ENCODE measurements at places on chromosomes 11 and 22.
A peak's percentile ranks its signal among the peaks of the same experiment; 100 is the strongest.

DNA sequence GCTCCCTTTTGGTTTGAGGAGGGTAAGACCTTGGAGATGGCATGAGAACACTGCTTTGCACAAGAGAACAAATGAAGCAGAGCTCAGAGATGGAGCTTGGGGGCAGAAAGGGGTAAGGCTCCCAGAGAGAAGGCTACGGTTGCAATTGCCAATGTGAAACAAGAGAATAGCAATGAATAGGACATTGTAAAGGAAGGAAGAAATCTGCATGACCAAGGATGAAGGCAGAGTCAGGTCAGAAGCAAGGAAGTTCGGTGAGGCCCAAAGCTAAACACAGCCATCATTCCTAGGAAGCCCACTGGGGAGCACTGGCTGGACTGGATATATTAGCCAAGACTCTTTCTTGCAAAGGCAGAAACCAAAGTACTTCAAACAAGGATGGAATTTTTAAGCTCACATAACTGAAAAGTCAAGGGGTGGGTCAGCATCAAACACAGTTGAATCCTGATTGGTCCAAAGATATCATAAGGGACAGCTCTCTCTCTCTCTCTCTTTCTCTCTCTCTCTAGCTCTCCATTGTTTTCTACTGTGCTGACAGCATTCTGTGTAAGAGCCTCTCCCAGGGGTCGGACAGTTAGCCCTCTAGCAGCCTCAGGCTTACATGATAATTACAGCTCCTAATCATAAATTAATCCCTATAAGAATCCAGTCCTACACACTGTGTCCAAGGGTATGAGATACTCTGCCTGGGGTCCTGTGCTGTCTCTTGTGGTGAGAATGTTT lies 484.3 kb downstream of the SOX6 start:
- no peak for DNase-seq

DNA sequence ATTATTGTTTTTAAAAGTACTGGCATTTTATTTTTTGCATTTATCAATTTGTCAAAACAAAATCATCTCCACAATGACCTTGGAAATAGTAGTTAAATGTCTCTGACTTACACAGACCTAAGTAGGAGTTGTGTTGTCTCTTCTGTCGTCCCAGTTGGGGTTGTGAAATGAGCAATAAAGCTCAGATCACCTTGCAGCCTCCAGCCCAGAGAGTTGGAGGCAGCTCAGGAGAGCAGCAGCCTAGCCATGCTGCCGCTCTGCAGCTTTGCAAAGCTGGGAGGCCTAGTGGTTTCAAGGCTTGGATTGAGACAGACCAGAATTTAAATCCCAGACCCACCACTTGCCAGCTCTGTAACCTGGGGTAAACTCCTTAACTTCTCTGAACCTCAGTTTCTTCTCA lies 65.2 kb upstream of the CRYBB3 start:
- DNase-seq, result no peak

DNA sequence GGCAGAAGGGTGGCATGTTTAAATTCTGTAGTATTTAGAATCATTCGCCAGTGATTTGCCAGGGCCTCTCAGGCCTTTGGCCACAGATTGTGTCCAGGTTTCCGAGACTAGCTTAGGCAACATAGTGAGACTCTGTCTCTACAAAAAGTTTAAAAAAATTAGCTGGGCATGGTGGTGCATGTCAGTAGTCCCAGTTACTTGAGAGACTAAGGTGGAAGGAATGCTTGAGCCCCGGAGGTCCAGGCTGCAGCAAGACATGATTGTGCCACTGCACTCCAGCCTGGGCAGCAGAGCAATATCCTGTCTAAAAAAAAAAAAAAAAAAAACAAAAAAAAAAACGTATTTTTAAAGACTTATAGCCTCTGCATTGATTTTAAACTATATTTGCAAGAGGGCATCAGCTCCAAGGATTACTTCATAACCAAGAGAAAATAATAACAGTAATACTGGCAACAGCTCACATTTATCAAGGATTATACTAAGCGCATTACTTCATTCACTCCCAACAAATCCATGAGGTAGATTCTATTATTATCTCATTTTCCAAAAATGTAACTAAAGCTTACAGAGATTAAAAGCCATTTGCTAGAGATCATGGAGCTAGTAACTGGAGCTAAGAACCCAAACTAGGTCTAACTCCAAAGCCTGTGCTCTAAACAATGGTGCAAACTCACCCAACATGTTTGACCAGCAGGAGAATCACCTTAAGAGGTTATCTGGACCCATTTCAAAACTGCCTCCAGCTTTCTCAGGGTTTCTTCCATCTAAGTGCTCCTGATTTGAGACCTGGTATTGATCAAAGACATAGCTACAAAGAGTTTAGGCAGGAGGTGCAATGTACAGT lies 32.6 kb upstream of the SLC6A5 start:
- DNase-seq, result no peak

GRCh38 chr11:81104051-81104450 lies 1629.6 kb downstream of the FAM181B start:
- no peak for DNase-seq

- no peak for DNase-seq
These were observed 29.9 kb upstream of the PANX2 start for GRCh38 chr22:50140615-50141014.

DNA sequence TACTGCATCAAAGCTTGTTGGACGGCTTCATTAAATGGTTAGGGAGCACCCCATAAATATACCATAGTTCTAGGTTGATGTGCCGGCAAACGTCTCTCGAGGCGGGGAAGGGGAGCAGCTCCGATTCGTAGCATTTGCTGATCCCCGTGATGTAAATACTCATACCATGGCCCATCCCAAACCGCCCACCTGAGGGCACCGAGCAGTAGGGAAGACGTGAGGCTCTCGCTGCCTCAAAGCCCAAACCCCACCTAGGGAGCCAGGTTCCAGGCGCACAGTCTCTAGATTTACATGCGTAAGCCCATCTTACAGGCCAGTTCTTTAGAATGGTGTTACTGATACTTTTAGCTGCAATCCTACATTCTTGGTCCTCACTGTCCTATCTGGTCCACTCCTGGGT lies 124.0 kb downstream of the FEZ1 start:
- DNase-seq, result no peak

GRCh38 chr11:60763692-60764369 lies 7.2 kb downstream of the MS4A15 start:
- DNase-seq, result no peak

- DNase-seq, result no peak
These were observed 13.1 kb downstream of the OR10W1 start for GRCh38 chr11:58254936-58255335.

GRCh38 chr11:58867556-58867955 lies 23.1 kb upstream of the GLYATL2 start:
- DNase-seq, result no peak

- DNase-seq, result no peak
These were observed 12.3 kb upstream of the ASRGL1 start for GRCh38 chr11:62324731-62325556.

DNA sequence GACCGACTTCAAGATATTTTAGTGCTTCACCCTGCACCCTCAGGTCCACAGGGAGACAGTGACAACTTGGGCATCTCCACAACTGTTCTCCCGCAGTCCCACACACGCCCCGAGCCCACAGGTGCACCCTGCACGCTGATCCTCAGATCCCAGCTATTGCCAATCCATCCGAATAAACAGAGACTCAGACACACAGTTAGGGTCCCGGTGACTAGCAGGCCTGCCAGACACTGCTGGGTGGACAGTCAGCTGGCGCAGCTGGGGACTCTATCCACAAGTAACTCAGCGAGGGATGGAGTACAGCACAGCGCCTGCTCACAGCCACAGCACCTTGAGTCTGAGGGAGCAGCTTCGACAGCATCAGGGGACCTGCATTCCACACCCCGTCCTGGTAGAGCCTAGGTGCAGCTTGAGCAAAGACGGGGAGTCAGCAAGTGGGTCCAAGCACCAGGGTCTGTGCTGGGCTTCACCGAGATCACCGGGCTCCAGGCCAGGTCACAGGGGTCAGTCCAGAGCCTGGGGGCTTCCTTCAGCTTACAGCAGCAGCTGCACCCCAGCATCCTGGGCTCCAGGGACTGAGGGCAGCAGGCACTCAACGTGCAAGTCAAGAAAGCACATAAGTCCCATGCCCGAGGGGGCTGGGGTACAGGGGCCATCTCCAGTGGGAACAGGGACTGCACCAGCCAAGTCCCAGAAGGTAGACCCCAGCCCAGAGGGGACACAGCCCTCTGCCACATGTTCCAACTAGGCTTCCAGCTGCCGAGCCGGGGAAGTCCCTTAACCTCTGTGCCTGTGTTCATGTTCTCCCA lies 7.6 kb downstream of the RPL3 start:
- no peak for DNase-seq

- DNase-seq, result no peak
These were observed 55.1 kb upstream of the INCENP start for GRCh38 chr11:62068730-62069129.

DNA sequence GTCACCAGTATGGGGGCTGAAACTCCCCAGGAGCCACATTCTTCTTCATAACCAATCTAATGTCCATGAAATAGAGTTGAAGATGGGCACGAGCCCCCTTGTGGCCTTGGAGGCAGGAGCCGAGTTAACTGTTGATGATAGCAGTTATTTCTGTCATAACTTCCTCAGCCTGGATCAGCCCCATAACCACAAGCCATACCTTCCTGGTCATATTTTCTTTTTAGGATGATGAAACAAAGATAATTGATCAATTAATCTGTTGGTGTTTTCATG lies 65.0 kb upstream of the TTC12 start:
- DNase-seq, result no peak

DNA sequence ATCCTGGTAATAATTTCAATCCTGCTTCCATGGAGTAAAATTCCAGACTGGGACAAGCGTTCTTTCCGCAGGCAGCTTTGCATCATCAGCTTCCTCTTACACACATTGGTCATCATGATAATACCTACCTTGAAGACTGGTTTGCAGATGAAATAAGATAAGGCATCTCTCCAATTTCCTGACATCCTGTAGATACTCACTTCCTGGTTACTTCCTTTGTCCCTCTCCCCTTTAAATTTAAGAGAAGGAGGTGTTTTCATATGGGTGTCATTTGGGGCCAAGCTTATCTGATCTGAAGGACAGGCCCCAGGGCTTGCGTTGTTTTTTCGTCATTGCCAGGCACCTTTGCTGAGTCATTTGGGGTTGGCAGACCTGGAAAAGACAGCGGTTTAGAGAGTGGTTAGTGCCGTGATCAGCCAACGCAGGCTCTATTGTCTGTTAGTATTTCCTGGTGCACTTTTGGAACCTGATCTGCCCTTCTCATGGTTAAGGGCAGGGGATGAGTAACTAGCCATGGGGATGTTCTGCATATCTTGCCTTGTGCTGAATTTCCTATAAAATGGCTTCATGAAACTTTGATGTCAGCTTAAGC lies 24.1 kb downstream of the GRAMD1B start:
- no peak for DNase-seq

- DNase-seq, result no peak
These were observed 76.5 kb upstream of the SYT13 start for GRCh38 chr11:45362636-45363035.

GRCh38 chr11:14499178-14499559 lies 442 bp downstream of the COPB1 start:
- DNase-seq, result peak; percentile 64

GRCh38 chr11:78788533-78788932 lies 213.9 kb upstream of the NARS2 start:
- DNase-seq, result no peak

- no peak for DNase-seq
These were observed 298.4 kb upstream of the MTNR1B start for GRCh38 chr11:92671081-92671480.

DNA sequence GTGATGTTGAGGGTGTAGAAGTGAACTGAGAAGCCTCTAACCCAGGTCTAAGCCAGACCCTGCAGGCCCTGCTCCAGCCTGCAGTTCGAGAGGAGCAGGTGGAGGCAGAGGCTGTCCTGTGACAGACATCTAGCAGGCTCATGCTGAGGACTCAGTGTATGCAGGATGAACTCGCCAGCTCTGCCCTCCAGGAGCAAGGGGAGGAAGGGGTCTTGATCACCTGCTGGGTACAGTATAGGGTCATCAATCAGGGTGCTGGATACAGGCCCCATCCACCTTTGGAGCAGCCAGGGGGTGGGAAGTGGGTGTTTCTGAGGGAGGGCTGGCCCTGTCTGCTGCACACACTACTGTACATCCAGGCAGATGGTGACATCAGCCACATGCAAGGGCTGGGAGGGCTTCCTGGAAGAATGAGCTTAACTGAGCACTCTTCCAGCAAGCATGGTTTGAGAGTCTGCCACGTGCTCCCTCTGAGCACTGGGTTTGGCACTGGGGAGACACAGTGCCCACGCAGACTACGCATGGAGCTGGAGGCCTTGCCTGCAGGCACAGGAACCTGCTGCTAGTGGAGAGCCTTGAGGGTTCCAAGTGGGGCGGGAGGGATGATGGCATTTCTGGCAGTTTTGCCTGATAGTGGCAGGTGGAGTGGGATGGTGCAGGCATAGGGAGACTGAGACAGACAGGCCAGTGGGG lies 9.2 kb downstream of the MAPK8IP1 start:
- no peak for DNase-seq

DNA sequence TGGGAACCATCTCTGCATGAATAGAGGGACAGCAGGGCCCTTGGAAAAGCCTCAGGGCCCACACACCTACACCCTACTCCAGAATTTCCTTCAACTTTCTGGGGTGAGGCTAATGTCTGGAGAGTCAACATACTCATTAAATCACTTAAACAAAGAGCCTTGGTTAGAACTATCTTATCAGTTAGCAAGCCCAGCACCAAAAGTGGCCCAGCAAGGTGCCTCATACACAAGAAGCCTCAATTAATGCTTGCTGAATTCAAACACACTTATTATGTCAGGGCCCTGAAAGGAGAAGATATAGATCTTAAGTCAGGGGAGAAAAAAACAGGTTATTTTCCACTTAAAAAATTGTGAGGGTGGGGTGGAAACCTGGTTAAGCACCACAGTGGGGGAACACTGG lies 61.4 kb downstream of the C11orf58 start:
- DNase-seq, result no peak

- DNase-seq, result no peak
These were observed 167.4 kb downstream of the BRD1 start for GRCh38 chr22:49660321-49660720.

DNA sequence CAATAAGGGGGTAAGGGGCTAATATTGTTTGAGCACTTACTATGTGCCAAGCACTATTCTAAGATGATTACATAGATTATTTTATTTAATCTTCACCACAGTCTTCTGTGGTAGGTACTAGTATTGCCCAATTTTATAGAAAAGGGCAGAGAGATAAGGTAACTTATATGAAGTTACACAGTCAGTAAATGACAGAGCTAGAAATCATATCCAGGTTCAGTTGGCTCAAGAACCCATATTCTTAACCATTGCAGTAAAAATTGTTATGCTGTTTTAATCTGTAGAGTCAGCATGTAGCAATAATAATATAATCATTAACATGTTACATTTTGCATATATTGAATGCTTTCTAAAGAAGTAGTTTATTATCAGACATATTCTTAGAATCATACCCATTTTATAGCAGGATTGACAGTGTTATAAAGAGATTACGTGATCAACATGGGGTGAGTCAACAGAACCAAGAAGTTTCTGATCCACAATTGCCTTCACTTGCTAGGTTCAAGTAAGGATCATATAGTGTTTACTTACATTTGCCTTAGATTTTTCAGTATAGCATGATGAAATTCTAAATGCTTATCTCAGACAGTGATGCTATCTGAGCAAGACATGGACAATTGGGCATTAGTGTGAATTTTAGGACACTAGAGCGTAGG lies 46.4 kb downstream of the CSTPP1 start:
- DNase-seq, result no peak

GRCh38 chr11:68331338-68331947 lies 19.1 kb downstream of the LRP5 start:
- no peak for DNase-seq

All from hindlimb muscle (tissue), 1 donor.